Prostate gland (tissue), 2 donors: ENCODE measurements at places on chromosomes 13 and 19. TPM values are rescaled to one million over a fixed set of nuclear protein-coding genes. Genes with fewer than 3 reads are reported as not detected.

DNA sequence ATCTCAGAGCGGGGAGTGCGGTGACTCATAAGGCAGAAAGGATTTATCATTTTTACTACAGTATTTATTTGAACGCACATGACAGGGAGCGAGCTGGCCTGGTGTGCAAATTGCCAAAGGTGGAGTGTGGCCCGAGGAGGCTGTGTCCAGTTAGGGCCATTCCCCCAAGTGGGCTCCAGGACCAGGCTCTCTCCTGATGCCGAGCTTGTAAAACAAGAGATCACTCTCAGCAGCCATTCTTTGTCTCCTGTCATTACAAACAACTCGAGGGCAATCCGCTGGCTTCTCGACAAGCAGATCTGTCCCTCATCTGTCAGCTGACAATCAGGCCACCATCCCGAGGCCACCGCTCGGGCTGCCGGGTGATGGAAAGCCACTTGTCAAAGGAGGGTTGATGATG, 418.9 kb downstream of the ZNF536 start:
- DNase-seq = peak; percentile 1
- no peaks in the 10 kb centered on the region for H3K4me1 ChIP-seq
- H3K4me3 ChIP-seq = no peak overlapping the region
- no peaks in the 10 kb centered on the region for H3K36me3 ChIP-seq
- no peak overlapping the region for H3K27ac ChIP-seq

GRCh38 chr13:75055296-75055695, 426.7 kb downstream of the TBC1D4 start:
- no peaks in the 10 kb centered on the region for H3K36me3 ChIP-seq
- H3K27me3 ChIP-seq = no peaks in the 10 kb centered on the region
- no peak overlapping the region for H3K27ac ChIP-seq
- DNase-seq = no peak

DNA sequence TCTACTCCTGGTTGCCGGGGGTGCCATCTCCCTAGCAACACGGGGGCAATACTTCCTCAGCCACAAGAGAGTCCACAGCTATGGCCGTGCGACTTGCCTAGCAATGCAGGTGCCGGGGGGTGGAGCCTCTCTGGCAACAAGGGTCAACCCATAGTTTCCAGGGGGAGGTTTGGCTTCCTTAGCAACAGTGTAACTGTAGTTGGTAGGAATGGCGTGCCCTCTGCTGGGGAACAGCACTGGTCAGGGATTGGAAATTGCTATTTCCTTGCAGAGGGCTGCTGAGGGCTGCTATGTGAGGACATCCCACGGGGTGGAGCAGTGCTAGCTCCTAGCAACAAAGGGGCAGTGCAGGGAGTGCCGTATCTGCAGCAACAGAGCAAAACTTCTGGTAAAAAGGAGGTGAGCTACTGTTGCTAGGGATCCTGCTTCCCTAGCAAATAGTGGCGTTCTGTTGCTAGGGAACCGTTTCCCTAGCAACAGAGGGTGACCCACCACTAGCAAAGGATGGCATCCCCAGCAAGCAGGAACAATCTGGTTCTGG, 7.0 kb upstream of the TMC4 start:
- no peak overlapping the region for H3K27ac ChIP-seq
- DNase-seq = no peak
- H3K4me1 ChIP-seq = no peaks in the 10 kb centered on the region

GRCh38 chr13:37621811-37622361, 23.3 kb upstream of the POSTN start:
- no peak overlapping the region for H3K4me3 ChIP-seq
- DNase-seq = no peak
- H3K4me1 ChIP-seq = no peaks in the 10 kb centered on the region
- H3K27ac ChIP-seq = no peak overlapping the region

GRCh38 chr19:920051-920864, 3.1 kb downstream of the KISS1R start:
- peaks cover 20% of the 10 kb centered on the region for H3K27me3 ChIP-seq
- H3K36me3 ChIP-seq = no peaks in the 10 kb centered on the region
- H3K27ac ChIP-seq = no peak overlapping the region
- H3K4me1 ChIP-seq = peaks cover 7% of the 10 kb centered on the region
- DNase-seq = no peak

Gene KDELR1
- total RNA-seq = 153 TPM

DNA sequence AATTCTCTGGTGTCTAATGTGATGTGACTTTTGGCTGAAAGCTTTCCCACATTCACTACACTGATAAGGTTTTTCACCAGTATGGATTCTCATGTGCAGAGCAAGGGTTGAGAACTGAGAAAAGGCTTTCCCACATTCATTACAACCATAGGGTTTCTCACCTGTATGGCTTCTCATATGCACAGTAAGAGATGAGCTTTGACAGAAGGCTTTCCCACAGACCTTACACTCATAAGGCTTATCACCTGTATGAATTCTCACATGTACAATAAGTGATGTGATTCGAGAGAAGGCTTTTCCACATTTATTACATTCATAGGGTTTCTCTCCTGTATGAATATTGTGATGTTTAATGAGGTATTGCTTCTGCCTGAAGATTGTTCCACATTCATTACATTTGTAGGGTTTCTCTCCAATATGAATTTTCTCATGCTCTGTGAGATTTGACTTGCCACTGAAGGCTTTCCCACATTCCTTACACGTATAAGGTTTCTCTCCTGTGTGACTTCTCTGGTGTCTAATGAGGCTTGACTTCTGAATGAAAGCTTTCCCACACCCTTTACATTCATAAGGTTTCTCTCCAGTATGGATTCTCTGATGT, 14.0 kb downstream of the ZNF260 start:
- no peak overlapping the region for H3K4me3 ChIP-seq
- peaks cover 8% of the 10 kb centered on the region for H3K36me3 ChIP-seq
- DNase-seq = no peak

- H3K27ac ChIP-seq = no peak overlapping the region
- no peak overlapping the region for H3K4me3 ChIP-seq
- no peaks in the 10 kb centered on the region for H3K4me1 ChIP-seq
- H3K27me3 ChIP-seq = peaks cover 3% of the 10 kb centered on the region
- H3K36me3 ChIP-seq = no peaks in the 10 kb centered on the region
These were observed 24.7 kb downstream of the ZNRF4 start for GRCh38 chr19:5479958-5480357.

GRCh38 chr13:50998326-50998725, 88.7 kb downstream of the RNASEH2B start:
- H3K4me1 ChIP-seq = peaks cover 2% of the 10 kb centered on the region
- no peak for DNase-seq
- no peaks in the 10 kb centered on the region for H3K36me3 ChIP-seq
- H3K27me3 ChIP-seq = no peaks in the 10 kb centered on the region
- no peak overlapping the region for H3K27ac ChIP-seq

DNA sequence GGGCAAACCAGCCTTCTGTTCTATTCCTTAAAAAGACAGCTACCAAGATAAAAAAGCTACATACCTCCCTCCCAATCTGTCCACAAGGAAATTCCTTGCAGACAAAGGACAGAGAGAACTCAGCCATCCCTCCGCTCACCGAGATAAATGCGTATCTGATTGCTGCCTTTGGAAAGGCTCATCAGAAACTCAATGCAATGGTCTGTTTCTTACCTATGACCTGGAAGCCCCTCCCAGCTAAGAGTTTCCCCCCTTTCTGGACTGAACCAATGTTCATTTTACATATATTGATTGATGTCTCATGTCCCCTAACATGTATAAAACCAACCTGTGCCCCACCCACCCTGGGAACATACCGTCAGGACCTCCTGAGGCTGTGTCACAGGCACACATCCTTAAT, 11.6 kb downstream of the BTBD2 start:
- no peaks in the 10 kb centered on the region for H3K4me1 ChIP-seq
- DNase-seq = no peak
- no peaks in the 10 kb centered on the region for H3K27me3 ChIP-seq
- no peak overlapping the region for H3K4me3 ChIP-seq
- no peak overlapping the region for H3K27ac ChIP-seq

Gene CEACAM8
- not detected for total RNA-seq
